Astrocyte of the spinal cord (primary cell): ENCODE measurements at places on chromosomes 11 and 22.
A peak's percentile ranks its signal among the peaks of the same experiment; 100 is the strongest.

DNA sequence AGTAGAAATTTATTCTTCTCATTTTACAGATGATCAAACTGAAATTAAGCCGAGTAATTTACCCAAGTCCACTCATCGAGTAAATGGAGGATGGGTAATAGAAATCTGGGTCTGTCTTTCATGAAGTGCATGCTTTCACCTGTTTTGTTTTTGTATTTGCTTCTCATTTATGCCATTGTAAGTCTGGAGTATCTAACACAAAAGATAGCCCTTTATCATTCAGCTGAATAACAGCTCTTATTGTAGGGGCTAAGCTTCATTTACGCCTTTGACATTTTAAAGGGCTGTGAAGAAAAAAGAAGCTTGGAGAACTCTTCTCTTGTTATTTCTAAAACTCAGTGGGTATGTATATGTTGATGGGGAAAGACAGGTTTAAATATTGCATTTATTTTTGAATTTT, 1196.2 kb upstream of the TENM4 start:
- DNase-seq: no peak

DNA sequence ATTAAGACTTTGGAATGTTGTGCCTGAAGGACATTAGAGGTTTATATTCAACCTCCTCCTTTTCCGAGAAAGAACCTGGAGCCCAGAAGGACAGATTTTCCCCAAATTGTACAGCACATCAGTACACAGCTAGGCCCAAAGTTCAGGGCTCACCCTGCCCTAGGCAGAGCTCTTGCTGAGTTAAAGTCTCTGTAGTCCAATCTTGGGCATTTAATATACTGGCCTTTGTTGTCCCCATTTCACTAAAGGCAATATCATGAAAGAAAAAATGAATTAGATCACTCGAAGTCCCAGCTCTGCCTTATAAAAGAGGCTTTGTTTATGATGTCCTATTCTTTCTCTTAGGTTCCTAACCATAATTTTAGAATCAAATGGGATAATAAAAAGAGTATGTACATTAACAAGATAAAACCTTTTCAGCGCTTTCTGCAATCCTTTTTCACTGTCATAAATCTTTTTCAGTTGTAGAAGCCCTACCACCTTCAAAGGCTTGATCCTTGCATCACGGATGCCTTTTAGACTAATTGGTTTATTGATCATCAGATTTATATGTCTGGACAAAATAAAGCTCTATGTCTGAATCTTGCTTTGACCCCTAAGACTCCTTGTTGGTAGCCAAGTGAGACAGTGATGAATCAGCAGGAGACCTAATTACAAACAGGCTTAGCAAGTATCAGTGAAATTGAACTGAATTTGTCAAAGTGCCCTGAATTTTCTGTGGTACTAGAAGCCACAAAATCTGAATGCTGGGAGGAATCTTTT, 39.8 kb downstream of the RELT start:
- peak; percentile 17 for DNase-seq

DNA sequence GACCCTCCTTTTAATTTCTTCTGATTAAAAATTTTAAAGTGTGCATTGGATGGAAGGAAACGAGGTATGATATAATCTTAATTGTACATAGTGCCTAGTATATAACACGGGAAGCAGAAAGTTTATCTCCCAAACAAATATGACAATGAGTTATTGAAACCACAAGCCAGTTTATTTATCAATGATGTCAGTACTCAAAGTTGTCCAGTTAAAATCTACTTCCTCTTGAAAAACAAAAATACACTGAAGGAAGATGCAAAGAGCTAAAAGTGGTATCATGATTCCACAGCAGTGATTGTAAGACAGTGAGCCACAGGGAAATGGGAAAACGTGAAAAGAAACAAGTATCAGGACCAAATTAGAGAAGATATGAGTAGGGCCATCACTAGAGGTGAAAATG, 18.8 kb upstream of the OR5B21 start:
- no peak for DNase-seq

DNA sequence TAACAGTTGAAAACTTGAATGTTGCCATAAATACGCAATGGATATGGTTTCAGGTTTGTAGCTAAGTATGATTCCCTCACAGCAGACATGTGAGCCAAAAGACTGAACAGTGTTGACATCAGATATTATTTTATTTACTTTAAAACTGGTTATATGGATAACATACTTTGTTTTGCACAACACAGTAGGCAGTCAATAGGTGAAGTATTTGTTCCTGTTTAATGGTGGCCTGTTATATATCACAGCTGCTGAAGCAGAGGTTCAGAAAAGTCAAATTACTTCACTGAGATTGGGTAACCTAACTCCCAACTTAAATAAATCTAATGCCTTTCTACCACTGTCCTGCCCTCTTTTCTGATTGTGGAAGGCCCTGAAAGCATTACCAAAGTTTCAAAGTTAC, 44.6 kb downstream of the YAP1 start:
- DNase-seq: no peak

DNA sequence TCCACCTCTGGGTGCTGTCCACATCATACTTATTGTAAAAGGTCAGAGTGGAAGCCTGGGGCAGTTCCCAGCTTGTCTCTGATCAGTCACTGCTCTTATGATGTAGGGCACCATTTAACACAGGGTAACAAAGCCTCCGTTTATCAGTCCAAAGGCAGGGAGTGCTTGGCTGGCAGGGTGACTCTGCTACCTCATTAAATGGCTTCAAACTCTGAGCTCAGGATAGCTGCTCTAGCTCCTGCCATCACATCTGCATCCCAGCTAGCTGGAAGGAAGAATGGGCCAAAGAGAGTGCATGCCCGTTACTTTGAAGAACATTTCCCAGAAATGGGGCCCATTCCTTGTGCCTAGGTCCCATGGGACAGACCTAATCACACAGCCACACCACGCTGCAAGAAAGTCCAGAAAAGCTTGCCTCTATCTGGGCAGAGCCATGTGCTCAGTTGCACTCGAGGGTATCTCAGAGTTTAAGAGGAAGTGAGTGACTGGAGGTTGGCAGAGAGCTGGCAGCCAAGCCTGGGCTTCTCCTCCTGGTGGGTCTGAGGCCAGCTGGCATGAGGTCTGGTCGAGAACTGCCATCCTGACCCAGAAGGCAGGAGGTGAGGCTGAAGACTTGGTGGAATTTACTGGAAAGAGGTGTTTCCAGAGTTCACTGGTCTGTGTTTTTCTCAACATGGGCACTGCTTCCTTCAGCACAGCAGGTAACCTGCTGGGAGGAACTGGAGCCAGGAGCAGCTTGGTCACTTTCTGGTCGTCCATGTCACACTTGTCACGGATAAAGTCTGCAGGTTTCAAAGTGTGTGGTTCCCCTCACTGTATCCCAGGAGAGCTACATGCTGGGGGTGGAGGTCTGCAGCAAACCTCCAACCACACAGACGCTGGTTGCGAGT, 935.7 kb downstream of the BRD1 start:
- DNase-seq: no peak

GRCh38 chr11:77065878-77066228, 918 bp upstream of the CAPN5 start:
- DNase-seq: peak; percentile 19

- no peak for DNase-seq
Observed at GRCh38 chr22:30547188-30547587, 647 bp upstream of the SEC14L6 start.

DNA sequence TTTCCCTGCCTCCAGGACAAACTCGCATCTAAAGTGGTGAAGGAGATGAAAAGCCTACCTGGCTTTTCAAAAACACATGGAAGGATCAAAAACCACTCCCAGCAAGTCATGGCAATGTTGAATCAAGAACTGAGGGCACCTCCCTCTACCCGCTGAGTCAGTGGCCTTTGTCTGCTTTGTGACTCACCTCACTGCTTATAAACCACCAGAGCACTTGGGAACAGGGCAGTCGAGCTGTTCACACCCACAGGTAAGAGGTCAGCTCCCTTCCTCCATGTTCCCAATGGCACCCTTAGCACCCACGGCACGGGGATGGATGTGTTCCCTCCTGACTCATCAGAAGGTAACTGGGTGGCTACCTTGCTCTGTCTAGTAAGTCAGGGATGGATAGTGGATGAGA, 21.7 kb downstream of the TENM4 start:
- peak; percentile 82 for DNase-seq

- DNase-seq: peak; percentile 94
Observed at GRCh38 chr11:843818-844692, 1.4 kb downstream of the TSPAN4 start.

DNA sequence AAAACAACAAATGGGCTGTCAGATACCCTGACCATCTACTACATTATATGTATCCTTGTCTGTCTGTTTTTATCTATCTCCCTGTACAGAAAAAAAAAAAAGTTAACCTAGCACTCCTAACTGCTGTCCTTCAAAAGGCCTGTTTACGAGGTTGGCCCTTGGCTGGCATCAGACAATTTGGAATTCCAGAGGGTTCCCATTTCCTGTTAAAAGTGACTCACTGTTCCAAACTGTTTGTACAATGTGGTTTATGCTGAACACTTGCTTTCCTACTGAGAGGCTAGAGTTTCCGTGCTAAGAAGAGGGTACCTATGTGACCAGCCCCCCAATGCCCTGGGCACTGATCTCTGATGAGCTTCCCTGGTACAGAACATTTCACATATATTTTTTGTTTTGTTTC, 65.9 kb upstream of the HMGXB4 start:
- DNase-seq: peak; percentile 57

GRCh38 chr11:371051-371450, 1.8 kb downstream of the B4GALNT4 start:
- no peak for DNase-seq

- no peak for DNase-seq
Observed at GRCh38 chr11:112719736-112720525, 241.3 kb upstream of the NCAM1 start.

DNA sequence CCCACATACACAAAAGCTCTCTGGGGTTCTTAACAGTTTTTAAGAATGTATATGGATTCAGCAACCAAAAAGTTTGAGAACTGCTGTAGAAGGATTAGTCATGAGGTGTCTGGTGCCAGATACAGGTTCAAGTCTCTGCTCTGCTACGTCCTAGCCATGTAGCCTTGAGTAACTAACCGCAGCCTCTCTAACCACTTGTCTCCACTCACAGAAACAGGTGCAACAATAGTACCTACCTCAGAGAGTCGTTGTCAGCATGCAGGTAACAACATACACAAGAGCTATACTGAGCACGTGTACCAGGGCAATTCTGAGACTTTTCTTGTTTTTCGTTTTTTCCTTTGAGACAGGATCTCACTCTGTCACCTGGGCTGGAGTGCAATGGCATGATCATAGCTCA, 26.9 kb downstream of the CBX7 start:
- DNase-seq: no peak

DNA sequence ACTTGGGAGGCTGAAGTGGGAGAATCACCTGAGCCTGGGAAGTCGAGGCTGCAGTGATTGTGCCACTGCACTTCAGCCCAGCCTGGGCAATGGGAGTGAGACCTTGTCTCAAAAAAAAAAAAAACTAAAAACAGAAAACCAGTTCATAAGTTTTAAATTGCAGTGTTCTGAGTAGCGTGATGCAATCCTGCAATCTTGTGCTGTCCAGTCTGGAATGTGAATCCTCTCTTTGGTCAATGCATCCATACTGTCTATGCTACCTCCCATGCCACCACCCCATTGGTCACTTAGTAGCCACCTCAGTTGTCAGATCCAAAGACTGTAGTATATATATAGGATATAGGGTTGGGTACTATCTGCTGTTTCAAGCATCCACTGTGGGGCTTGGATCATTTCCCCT, 11.1 kb downstream of the YAP1 start:
- no peak for DNase-seq

DNA sequence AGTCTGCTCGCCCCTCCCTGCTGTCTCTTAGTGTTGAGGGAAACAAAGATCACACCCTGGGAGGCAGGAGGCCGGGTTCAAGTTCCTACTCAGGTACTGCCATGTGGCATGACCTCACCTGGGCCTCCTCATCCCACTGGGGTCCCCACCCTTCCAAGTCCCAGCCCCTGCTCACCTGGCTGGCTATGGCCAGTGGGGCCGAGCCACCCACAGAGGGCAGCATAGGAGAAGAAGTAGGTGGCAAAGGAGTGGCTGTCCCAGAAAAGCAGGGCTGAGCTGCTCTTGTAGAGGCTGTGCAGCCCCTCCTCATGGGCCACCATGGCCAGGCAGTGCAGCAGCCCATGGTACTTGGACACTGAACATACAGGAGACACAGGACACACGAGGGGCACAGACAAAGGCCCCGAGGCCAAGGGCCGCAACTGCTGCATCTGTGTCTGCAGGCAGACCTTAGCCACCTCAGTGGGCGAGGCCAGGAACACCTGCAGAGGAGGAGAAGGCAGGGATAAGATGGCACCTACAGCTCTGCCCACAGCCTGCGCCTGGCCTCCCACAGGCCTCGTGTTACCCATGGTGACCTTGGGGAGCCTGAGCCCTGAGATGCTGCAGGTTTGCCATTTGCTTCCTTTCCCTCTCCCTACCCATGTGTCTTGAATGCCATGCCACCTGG, 50.6 kb upstream of the MPEG1 start:
- DNase-seq: no peak

DNA sequence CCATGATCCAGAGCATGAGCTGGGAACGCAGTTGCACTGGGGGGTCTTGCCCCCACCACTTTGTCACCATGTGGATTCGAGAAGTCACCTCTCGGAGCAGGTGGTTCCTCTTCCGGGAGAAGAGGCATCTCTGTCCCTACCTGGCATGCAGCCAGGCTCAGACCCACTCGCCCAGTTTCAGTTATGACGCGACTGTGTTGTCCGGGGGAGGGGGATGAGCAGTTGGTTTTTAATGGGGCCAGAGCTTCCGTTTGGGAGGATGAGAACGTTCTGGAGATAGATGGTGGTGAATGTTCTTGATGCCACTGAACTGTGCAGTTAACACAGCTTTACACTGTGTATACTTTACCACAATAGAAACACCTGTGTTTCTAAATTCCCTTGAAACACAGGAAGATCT, 41.5 kb downstream of the DHCR7 start:
- no peak for DNase-seq

DNA sequence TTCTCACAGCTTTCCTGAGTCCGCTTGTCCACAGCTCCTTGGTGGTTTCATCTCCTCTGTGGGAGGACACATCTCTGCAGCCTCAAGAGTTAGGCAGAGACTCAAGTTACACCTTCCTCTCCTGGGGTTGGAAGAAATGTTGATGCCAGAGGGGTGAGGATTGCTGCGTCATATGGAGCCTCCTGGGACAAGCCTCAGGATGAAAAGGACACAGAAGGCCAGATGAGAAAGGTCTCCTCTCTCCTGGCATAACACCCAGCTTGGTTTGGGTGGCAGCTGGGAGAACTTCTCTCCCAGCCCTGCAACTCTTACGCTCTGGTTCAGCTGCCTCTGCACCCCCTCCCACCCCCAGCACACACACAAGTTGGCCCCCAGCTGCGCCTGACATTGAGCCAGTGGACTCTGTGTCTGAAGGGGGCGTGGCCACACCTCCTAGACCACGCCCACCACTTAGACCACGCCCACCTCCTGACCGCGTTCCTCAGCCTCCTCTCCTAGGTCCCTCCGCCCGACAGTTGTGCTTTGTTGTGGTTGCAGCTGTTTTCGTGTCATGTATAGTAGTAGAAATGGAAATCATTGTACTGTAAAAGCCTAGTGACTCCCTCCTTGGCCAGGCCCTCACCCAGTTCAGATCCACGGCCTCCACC, 11.7 kb downstream of the RASD2 start:
- DNase-seq: peak; percentile 55
